ENCODE measurements at places on chromosomes 3 and 15. TPM values are rescaled to one million over a fixed set of nuclear protein-coding genes. Genes with fewer than 3 reads are reported as not detected.

DNA sequence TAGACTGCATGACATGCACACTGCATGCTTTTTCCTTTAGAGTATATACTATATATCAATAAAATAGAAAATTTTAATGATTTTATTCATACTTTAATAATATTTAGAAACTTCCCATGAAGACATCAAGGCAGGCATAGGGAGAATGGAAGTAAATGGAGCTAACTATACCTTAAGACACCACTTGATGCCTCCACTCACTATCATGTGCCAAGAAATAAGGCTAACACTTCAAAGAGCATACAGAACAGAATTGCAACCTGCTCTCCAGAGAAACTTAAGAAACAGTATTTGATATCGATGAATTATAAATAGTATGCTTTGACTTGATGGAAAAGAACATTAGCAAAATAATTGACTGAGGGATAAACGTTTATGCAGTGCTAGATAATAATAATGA lies 192.6 kb upstream of the MBNL1 start:
- no peaks in the 10 kb centered on the region for H3K4me1 ChIP-seq
- H3K36me3 ChIP-seq = no peaks in the 10 kb centered on the region

Gene TRIM59
- total RNA-seq = 1.5 TPM

DNA sequence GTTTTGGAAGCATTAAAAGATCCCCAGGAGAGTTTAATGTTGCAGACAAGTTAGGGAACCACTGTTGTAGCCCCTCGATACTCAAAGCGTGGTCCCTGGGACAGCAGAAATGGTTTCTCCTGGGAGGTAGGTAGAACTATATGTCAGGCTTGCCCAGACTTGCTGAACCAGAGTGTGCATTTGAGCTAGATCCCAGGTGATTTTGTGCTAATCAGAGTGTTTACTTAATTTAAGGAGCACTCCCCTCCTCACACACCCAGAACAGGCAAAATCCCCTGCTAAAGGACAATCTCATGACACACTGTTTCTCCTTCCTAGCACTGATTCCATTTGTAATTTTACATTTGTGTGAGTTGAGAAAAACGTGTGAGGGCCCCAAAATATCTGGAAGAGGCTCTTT lies 24.3 kb downstream of the LMCD1 start:
- no peak overlapping the region for H3K27ac ChIP-seq
- no peaks in the 10 kb centered on the region for H3K36me3 ChIP-seq
- no peak for DNase-seq
- no peaks in the 10 kb centered on the region for H3K27me3 ChIP-seq

DNA sequence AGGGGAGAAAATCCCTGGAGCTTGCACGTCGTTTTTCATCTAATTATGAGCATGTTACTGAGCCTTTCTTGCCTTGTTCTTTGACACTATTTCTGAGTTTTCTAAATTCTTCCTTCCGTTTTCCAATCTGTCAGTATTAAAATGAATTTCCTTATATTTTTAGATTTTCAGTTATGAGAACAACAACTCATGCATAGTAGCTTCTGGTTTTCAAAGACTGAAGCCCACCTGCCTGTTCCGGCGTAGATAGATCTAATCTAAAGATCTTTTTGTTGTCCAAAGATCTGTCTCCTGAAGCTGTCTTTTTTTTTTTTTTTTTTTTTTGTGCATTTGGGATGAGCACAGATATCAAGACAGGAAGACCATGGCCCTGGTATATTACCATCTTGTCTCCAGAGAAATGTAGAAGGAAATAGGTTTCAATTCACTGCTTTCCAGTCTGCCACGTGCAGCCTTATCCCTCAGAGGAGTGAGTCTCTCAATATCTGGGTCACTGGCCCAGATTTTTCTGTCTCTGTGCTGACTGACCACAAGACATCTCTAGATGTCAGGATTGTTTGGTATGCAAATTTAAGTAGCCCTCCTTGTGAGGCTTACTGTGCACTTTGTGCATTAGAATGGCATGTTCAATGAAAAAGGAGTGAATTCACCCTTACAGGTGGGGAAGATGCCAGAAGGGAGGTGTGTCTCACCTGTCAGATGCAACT lies 222.3 kb upstream of the TMC3 start:
- no peaks in the 10 kb centered on the region for H3K27me3 ChIP-seq
- DNase-seq = no peak
- H3K4me1 ChIP-seq = no peaks in the 10 kb centered on the region
- H3K4me3 ChIP-seq = no peak overlapping the region

Gene CACNA1D
- total RNA-seq = 45.5 TPM

DNA sequence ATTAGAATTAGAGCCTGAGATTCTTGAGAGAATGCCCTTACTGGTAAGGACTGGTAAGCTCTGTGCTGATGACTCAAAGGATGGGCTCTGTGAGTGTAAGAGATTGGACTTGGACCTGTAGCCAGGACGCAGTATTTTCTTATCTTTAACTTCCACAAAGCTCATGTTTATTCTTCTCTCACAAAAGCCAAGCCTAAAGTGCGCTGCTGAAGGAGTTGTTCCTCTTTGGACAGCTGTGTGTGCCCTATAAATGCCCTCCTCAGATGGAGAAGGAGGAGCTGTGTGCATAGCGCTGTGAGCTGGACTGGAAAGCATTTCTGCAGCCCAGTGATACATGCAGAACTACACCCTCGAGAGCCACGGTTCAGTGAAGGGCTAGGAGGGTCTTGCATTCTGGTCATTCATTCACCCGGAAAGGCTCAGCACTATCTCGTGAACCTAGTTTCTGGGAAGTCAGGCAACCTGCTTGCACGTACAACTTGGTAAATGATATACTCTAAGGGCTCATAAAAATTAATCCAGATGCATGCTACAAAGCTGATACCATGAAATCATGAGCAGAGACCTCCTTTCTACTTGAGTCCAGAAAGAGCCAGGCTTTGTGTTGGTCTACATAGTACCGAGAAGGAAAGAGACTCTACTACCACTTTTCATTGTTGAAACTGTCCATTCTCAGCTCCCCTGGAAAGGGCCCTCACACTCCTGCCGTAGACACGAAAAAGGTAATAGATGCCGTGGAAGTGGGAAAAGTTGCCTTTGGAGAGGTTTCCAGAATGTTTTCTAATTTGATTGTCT lies 103.0 kb upstream of the TBL1XR1 start:
- DNase-seq = no peak
- no peaks in the 10 kb centered on the region for H3K36me3 ChIP-seq
- H3K4me1 ChIP-seq = no peaks in the 10 kb centered on the region
- no peaks in the 10 kb centered on the region for H3K27me3 ChIP-seq

GRCh38 chr3:22121068-22121701 lies 370.2 kb upstream of the ZNF385D start:
- no peak for DNase-seq
- H3K4me3 ChIP-seq = no peak overlapping the region
- no peaks in the 10 kb centered on the region for H3K4me1 ChIP-seq
- H3K27ac ChIP-seq = no peak overlapping the region

DNA sequence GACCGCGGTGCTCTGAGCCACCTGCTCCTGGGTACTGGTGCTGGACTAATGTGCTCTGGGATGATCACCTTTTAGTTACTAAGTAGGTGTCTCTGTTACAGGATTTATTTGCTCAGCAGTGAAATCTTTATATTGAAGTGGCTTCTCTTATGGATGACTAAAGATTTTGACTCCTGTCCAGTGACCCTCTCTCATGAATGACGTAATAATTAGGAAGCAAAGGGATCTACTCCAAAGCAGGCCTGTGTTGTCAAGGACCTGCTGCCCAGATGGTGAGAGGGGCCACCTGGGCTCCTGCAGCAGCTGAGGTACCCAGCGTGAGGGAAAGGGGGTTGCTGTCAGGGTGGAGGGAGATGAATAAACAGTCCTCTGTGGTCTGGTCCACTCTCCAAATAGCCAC lies 263.6 kb downstream of the GABRG3 start:
- H3K4me1 ChIP-seq = no peaks in the 10 kb centered on the region
- no peak overlapping the region for H3K27ac ChIP-seq
- H3K36me3 ChIP-seq = no peaks in the 10 kb centered on the region
- no peak for DNase-seq

DNA sequence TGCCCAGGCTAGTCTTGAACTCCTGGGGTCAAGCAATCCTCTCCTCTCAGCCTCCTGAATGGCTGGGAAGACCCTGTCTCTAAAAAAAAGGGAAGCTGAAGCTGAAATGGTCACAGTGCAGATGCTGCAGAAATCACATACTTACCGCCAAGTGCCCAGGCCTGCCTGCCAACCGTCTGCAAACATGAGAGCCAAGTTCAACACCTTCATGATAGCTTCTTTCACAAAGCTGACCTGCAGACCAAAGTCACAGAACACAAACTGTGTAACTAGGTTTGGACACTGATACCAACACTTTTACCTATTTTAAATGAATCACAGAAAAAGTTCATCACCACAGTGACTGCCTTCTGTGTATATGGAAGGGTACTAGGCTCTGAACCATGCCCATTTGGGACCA lies 22.8 kb upstream of the CYFIP1 start:
- no peak overlapping the region for H3K4me3 ChIP-seq
- H3K27ac ChIP-seq = no peak overlapping the region

Gene ST3GAL6
- 6.0 TPM for total RNA-seq

Gene CAPN3
- total RNA-seq = 17.2 TPM

GRCh38 chr15:36748366-36749115 lies 169.1 kb downstream of the CDIN1 start:
- H3K27ac ChIP-seq = no peak overlapping the region
- no peaks in the 10 kb centered on the region for H3K4me1 ChIP-seq
- H3K36me3 ChIP-seq = no peaks in the 10 kb centered on the region
- no peak for DNase-seq

DNA sequence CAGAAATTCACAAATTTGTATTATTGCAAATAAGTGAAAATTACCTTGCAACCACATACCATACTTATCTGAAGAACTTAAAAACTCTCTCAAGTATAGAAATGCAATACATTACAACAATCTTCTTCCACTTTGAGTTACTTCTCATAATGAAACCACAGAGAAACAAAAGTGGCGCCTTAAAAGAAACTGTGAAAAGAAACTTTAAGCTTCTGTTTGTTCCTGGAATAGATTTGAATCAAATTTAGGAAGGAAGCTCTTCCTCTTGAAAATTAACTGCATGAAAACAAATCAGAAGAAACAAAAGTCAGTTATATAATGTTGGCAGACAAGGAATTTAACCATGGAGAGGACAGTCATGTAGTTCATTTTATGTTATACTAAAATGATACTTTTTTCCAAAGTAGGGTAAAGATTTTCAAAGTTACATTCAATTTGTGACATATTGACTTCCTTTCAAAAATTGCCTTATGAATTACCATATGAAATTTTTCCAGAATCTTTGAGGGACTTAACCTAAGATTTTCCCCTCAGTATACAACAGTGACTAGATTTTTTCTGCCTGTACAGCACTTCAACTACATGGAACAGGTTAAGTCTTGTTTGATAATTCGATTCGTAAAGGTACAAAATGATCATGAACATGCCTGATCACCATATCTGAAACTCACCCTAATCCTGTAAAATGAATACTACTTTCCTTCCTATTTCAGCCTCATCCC lies 57.6 kb upstream of the TNFSF10 start:
- peaks cover 11% of the 10 kb centered on the region for H3K4me1 ChIP-seq
- no peaks in the 10 kb centered on the region for H3K36me3 ChIP-seq
- DNase-seq = no peak
- H3K27me3 ChIP-seq = no peaks in the 10 kb centered on the region
- H3K4me3 ChIP-seq = no peak overlapping the region
- peak overlapping the region; percentile 22 for H3K27ac ChIP-seq

DNA sequence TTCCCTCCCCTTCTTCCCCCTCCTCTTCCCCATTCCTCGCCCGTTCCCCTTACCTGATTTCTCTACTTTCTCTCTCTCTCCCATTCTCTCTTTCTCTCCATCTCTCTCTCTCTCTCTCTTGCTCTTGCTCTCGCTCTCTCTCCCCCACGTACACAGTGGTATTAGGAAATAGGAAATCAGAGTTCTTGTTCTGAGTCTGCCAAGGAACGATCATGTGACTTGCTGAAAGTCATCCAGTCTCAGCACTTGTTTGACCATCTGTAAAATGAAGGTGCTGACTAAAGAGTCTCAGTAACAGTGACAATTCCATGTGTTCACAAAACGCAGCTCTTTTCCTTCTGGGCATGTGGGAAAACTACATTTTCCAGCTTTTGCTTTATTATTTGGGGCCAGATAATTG lies 445.0 kb upstream of the TGFBR2 start:
- peak; percentile 22 for DNase-seq
- no peaks in the 10 kb centered on the region for H3K36me3 ChIP-seq
- H3K4me1 ChIP-seq = no peaks in the 10 kb centered on the region
- no peak overlapping the region for H3K27ac ChIP-seq
- H3K27me3 ChIP-seq = no peaks in the 10 kb centered on the region

Gene CEMIP
- total RNA-seq = 0.42 TPM

- no peaks in the 10 kb centered on the region for H3K27me3 ChIP-seq
- no peak for DNase-seq
- no peak overlapping the region for H3K27ac ChIP-seq
- no peak overlapping the region for H3K4me3 ChIP-seq
- H3K4me1 ChIP-seq = no peaks in the 10 kb centered on the region
Observed at GRCh38 chr3:94172695-94173310, 109.9 kb downstream of the NSUN3 start.

DNA sequence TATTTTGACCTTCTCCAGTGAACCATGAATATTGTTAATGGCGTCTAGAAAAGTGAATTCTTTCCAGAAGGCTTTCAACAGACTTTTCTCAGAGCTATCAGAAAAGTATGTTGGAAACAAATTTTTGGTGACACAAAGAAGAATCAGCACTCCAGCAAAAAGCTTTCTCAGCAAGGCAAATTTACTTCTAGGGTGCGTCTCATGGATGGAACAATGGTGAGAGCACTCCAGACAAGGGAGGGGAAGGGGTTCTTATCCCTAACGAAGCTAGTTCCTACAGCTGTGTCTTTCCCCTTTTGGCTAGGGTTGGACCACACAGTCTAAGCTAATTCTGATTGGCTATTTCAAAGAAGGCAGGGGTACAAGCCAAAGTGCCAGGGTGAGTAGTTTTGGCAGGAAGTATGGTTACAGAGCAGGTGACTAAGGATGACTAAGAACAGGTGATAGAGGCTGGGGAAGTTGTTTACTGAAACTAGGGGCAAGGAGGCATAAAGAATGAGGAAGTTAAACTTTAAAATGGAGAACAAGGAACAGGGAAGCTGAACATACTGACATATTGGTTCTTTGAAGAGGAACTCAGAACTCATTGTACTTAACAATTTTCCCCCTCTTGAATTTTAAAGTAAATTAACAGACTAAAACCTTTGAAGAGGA lies 959.8 kb downstream of the NAALADL2 start:
- DNase-seq = no peak
- H3K4me3 ChIP-seq = no peak overlapping the region
- no peaks in the 10 kb centered on the region for H3K27me3 ChIP-seq
- H3K36me3 ChIP-seq = no peaks in the 10 kb centered on the region
- no peaks in the 10 kb centered on the region for H3K4me1 ChIP-seq
- no peak overlapping the region for H3K27ac ChIP-seq

Gene GOLGA6D
- total RNA-seq = not detected

GRCh38 chr3:118435851-118436350 lies 598.7 kb downstream of the IGSF11 start:
- no peak for DNase-seq
- no peak overlapping the region for H3K27ac ChIP-seq
- H3K36me3 ChIP-seq = no peaks in the 10 kb centered on the region
- no peaks in the 10 kb centered on the region for H3K4me1 ChIP-seq
- no peaks in the 10 kb centered on the region for H3K27me3 ChIP-seq

- H3K4me3 ChIP-seq = no peak overlapping the region
- DNase-seq = no peak
- no peaks in the 10 kb centered on the region for H3K4me1 ChIP-seq
- H3K27me3 ChIP-seq = no peaks in the 10 kb centered on the region
- H3K36me3 ChIP-seq = no peaks in the 10 kb centered on the region
Observed at GRCh38 chr15:80669663-80670273, 25.3 kb upstream of the ABHD17C start.

All from adrenal gland (tissue), 19 donors.